Activated naive CD4-positive, alpha-beta T cell treated with anti-CD3 and anti-CD28 coated beads, Interleukin-2, amount 50 U/mL, for 72 hours (primary cell): ENCODE measurements at places on chromosomes 1 and 21. TPM values are rescaled to one million over a fixed set of nuclear protein-coding genes. Genes with fewer than 3 reads are reported as not detected.

The PLPP3 gene
- total RNA-seq = not detected

The PDZK1 gene
- total RNA-seq = not detected

The NTMT2 gene
- not detected for total RNA-seq

The SMPDL3B gene
- 1.3 TPM for total RNA-seq

The CLCNKA gene
- total RNA-seq = 0.37 TPM

DNA sequence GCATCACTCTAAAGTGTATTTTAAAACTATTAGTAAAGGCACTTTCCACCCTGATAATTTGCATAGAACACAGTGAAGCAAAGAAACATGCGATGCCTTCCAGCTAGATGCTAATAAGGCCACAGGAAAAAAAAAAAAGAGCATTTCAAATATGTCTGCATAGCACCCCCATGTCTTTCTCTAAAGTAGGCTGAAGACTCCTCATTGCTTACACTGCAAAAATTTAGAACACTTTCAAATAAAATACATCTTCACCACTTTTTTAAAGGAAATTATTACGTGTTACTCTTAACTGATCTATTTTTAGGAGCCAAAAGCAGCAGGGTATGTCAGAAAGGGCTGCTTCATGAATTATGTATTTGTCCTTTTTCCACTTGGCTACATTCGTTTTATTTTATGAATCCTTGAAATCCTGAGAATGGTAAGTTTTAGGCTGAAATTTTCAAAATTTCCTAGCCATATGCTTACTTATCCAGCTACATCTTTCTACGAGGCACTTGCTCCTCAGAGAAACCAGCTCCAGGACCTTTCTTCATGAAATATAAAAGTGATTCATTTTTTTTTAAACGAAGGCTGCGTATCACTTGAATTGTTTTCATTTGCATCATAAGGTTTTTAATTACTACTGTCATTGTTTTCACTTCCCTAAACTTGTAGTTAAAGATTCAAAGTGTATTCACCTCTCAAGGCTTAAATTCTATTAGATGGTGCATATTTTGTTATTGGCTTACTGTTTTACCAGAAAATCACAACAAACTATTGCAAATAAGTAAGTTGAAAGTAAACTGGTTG lies 513.0 kb downstream of the PTPRC start:
- DNase-seq = no peak

GRCh38 chr1:44237721-44238457 lies 24.6 kb downstream of the DMAP1 start:
- DNase-seq = no peak

DNA sequence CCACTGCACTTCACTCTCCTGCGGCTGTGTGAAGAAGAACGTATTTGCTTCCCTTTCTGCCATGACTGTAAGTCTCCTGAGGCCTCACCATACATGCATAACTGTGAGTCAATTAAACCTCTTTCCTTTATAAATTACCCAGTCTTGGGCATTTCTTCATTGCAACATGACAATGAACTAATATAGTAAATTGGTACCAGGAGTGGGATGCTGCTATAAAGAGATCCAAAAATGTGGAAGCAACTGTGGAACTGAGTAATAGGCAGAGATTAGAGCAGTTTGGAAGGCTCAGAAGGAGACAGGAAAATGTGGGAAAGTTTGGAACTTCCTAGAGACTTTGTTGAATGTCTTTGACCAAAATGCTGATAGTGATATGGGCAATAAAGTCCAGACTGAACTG lies 1907.9 kb downstream of the MRPL39 start:
- DNase-seq = no peak

GRCh38 chr1:26015358-26015757 lies 6.2 kb upstream of the EXTL1 start:
- DNase-seq = no peak

DNA sequence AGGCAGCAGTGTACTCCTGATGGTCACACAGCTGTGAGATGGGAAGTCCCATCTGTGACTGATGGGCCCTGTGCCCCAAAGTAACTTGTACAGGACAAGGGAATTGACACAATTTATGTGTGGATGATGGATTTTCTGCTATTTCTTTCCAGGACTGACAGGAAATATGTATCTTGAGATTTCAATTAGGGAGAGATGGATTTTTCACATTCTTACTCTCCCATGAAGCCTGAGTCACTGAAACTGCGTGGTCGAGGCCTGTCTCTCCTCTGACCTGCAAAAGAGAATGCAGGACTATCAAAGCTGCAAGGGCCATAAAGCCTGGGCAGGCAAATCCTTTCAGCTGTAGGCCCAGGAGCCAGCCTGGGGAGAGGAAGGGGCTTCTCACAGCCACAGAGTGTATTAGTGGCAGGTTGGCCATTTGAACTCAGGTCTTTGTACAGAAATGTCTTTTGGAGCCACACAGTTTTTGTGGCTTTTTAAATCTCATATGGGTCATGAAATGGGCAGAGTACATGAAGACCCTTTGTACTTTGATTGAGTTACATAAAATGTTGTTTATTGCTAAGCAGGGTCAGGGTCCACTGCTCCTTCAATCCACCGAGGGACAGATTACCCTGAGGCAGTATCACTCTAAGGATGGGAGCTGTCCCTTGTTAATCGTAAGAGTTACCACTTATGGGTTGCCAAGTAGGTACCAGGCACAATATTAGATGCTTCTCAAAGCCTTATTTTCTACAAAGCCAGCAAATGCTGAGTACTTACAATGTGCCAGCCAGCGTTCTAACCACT lies 14.8 kb downstream of the ALX3 start:
- no peak for DNase-seq

- DNase-seq = no peak
Measured at GRCh38 chr1:166905900-166906299, 29.8 kb upstream of the TADA1 start.

- DNase-seq = no peak
Measured at GRCh38 chr1:65316233-65316632, 6.9 kb downstream of the DNAJC6 start.

GRCh38 chr21:37994211-37994610 lies 78.0 kb upstream of the KCNJ6 start:
- no peak for DNase-seq

DNA sequence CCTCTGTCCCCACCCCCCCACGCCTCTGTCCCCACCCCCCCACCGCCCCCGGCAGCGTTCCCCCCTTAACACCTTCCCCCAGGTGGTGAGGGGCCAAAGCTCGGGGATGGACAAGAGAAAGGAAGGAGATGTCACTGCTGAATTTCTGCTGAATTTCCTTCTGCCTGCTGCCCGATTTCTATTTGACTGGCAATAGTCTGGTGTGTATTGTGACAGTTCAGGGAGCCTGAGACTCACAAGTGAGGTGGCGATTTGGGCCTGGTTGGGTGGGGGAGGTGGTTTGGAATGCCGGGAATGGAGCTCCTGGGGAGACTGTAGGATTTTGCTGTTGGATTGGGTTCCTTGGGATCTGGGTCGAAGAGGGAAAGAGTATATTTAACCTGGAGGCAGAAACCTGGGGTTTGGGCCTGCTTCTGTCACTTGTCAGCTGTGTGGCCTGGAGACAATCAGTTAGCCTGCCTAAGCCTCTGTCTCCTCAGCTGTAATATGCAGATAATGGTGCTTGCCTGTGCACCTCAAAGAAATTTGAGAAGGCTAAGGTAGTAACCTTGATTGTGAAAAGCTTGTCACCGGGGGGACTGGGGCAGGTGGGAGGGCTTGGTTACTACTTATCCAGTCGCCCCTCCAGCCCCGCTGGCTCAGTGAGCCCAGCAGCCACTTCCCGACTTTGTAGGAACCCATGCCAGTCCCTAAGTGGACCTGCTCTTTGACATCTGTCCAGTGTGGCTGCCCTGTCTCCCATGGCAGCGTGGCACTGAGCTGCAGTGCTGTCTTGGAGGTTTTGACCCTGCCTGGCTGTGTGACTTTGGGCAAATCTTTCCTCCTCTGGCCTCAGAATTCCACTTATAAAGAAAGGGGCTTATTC lies 7.7 kb upstream of the LMNA start:
- no peak for DNase-seq

DNA sequence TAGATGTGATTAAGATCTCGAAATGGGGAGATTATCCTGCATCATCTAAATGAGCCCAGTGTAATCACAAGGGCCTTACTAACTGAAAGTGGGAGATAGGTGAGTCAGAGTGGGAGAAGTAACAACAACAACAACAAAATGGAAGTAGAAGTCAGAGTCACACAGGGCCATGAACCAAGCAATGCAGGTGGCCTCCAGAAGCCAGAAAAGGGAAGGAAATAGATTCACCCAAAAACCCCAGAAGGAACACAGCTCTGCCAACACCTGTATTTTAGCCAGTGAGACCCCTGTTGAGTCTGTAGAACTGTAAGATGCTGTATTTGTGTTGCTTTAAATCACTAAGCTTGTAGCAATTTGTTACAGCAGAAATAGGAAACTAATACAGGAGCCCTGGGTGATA lies 4.1 kb downstream of the TAGLN2 start:
- DNase-seq = no peak

- DNase-seq = no peak
Measured at GRCh38 chr1:163047951-163048659, 21.1 kb upstream of the RGS4 start.

DNA sequence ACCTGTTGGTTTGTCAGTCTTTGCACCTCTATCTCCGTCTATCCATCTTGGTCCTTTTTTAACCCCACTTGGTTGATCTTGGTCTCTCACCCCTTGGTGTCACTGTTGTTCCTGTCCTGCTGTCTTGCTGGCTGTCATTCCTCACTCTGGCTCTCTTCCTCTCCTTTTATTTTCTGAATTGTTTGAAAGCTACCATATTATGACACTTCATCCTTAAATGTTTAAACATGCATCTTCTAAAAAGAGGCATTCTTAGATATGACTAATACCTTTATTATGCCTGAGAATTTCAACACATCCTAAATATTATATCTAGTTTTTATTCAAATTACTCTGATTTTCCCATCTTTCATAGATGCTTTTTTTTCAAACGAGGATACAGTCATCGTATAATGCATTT lies 37.0 kb downstream of the BACH1 start:
- no peak for DNase-seq

DNA sequence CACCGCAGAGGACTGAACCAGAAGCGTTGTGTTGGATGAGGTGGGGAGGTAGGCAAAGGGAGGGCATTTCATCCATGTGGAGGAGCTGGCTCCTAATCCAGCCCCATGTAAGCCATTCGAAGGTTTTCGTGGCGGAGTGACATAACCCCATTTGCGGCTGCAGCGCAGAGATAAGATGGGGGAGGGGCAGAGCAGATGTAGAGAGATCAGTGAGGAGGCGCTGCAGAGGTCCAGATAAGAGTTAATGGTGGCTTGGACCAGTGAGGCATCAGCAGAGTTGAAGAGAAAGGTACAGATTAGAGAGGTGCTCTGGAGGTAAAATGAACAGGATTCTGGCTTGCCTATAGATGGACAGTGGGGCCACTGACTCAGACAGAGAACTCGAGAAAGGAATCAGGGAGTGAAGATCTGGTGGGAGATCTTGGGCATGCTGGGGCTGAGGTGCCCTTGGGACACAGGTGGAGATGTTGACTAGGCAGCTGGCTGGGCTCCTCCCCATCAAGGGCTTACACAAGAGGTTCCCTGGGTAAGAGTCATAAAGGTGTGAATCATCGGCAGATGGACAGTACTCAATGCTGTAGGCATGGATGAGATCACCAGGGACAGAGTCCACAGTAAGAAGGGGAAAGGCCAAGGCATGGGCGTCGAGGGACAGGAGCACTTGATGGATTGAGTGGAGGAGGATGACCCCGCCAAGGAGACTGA lies 7.8 kb upstream of the PTPRF start:
- DNase-seq = no peak

DNA sequence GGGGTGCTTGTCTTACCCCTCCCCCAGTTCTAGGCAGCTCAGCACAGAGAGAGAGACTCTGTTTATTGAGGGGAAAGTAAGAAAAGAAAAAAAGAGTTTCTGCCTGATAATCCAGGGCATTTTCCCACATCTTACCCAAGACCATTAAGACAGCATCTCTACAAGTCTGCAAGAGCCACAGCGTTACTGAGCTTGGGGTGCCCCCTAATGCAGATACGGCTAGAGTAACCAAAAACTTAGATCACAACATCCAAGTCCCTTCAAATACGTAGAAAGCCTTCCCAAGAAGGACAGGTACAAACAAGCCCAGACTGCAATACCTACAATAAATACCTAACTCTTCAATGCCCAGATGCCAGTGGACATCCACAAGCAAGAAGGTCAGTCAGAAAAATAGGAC lies 6.2 kb upstream of the TEX50 start:
- no peak for DNase-seq

- DNase-seq = no peak
Measured at GRCh38 chr1:180168786-180169639, 14.3 kb downstream of the QSOX1 start.

DNA sequence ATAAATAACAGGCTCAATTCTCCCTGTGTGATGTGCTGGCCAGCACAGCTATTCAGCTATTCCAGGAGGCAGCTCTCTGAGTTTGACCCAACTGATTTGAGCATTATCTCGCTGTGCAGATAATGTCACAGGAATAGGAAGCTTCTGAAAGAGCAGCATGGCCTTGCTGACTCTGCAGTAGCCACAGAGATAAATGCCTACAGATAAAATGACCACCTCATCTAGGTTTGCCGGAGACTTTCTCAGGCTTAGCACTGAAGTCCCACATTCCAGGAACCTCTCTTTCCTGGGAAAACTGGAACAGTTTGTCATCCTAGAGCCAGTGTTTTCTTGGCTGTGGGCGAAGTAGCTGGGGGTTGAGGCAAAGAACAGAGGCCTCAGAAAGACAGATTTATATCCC lies 98.9 kb downstream of the MRPL39 start:
- no peak for DNase-seq
